H9 (cell line): ENCODE measurements at places on chromosomes 3 and 15. TPM values are rescaled to one million over a fixed set of nuclear protein-coding genes. Genes with fewer than 3 reads are reported as not detected.

DNA sequence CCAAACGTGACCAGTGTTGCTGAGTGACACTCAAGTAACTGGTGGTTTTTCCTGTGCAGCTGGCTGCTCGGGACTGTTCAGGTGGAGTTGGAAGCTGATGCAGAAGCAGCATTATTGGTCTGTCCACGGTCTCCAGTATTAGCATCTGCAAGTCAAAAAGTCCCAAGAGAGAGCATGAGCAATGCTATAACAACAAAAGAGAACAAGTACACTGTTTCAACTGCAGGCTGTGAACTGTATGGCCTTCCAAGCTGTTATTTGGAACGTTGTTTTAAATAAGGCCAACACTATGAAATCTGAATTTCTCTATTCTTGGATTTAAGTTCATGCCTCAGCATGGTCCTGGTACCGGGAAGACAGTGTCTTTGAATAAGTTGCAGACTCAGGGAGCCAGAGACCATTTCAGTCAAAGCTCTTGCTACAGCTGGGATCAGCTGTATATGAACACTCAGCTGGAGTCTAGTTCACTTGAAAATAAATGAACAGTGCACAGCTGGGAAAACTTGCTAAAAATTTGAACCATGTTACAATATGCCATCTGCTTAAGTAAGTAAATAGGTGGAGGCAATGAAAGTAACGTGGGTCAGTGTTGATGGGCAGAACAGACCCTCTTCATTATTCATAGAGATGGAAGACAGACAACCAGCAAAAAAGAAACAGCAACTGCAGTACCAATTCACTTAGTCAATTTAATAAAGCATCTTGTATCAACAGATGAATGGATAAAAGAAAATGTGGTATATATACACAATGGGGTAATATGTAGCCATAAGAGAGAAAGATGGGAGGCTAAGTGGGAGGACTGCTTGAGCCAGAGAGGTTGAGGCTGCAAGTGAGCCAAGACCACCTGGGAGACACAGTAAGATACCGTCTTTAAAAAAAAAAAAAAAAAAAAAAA, 45.1 kb downstream of the NR1I2 start:
- H3K36me3 ChIP-seq = peaks cover 5% of the 10 kb centered on the region; the same call in 2 of the 3 replicates
- H3K27ac ChIP-seq = no peak overlapping the region
- H3K4me1 ChIP-seq = peaks cover 9% of the 10 kb centered on the region
- no peak for DNase-seq

DNA sequence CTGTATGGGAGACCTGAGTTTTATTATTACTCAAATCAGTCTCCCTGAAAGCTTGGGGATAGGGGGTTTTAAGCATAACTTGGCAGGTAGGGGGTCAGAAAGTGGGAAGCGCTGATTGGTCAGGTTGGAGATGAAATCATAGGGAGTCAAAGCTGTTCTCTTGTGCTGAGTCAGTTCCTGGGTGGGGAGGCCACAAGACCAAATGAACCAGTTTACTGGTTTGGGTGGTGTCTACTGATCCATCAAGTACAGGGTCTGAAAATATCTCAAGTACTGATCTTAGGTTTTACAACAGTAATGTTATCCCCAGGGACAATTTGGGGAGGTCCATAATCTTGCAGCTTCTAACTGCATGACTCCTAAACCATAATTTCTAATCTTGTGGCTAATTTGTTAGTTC, 17.8 kb upstream of the IQCF6 start:
- H3K27ac ChIP-seq = no peak overlapping the region
- no peak for DNase-seq
- no peak overlapping the region for H3K4me3 ChIP-seq
- no peaks in the 10 kb centered on the region for H3K27me3 ChIP-seq

DNA sequence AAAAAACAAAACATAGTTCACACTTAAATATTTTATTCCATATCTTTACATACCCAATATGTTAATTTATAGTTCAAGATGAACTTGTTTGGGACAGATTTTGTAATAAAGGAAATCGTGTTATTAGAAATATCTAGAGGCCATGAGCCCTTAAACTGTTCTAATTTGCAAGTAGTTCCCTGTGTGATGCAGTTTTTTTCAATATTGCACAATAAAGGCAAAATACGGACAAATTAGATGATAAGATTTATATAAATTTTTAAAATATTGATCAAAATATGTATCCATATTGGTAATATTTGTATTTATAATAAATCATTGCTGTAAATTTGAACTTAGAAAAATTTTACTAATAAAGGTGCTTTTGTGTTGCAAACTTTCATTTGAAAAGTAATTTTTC, 23.8 kb downstream of the CTNNB1 start:
- H3K27ac ChIP-seq = no peak overlapping the region
- no peaks in the 10 kb centered on the region; the same call in 1 of the 2 replicates for H3K4me1 ChIP-seq
- H3K4me3 ChIP-seq = no peak overlapping the region
- no peak for DNase-seq
- H3K27me3 ChIP-seq = no peaks in the 10 kb centered on the region

TFRC gene
- 131 and 135 TPM in 2 replicates for total RNA-seq

GRCh38 chr3:141875893-141876380, 506 bp upstream of the ATP1B3 start:
- H3K27me3 ChIP-seq = no peaks in the 10 kb centered on the region
- H3K27ac ChIP-seq = no peak overlapping the region
- no peaks in the 10 kb centered on the region; the same call in 1 of the 2 replicates for H3K4me1 ChIP-seq
- peak; percentile 60 for DNase-seq
- H3K4me3 ChIP-seq = peak overlapping the region; percentile 92

GRCh38 chr3:159322322-159322939, 520.6 kb downstream of the MFSD1 start:
- H3K27me3 ChIP-seq = no peaks in the 10 kb centered on the region
- no peak overlapping the region for H3K27ac ChIP-seq
- no peaks in the 10 kb centered on the region for H3K4me1 ChIP-seq
- DNase-seq = peak; percentile 78

DNA sequence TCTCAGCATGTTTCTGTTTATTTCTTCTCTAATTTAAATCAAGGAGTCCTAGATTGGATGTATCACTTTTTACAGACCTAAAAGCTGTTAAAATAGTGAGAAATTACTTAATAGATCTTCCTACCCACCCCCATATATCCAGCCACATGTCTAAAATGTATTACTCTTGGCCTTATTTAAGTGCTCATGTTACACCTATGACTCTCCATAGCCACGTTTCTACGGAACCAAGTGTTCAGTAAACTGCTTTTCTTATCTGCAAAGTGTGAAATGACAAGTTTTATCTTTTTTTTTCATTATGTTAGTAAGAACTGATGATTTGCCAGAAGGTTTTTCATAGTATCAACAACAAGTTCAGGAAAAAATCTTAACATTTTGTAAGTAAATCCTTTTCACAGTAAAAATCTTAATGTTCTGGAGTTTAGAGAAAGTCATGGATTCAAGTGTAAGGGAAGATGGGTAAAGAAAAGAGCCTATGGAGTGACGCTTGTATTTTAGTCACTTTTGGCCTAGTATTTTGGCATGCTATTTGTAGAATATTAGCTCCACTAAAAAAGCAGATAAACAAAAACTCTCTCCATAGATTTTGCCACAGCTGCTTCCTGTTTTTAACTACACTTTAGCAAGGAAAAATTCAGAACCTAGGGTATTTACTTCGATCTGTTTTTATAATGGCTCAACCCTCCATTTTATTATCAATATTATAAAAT, 41.2 kb upstream of the IGSF10 start:
- H3K36me3 ChIP-seq = no peaks in the 10 kb centered on the region
- H3K27me3 ChIP-seq = no peaks in the 10 kb centered on the region
- H3K4me1 ChIP-seq = no peaks in the 10 kb centered on the region; the same call in 1 of the 2 replicates
- no peak overlapping the region for H3K4me3 ChIP-seq
- no peak overlapping the region for H3K27ac ChIP-seq
- DNase-seq = no peak

- no peaks in the 10 kb centered on the region for H3K27me3 ChIP-seq
- H3K4me3 ChIP-seq = peak overlapping the region; percentile 87
- DNase-seq = peak; percentile 37
- H3K4me1 ChIP-seq = no peaks in the 10 kb centered on the region
These were observed 835 bp upstream of the GMPPB start for GRCh38 chr3:49724586-49724985.

TMEM40 gene
- total RNA-seq = not detected in 2 replicates

- peaks cover 41% of the 10 kb centered on the region for H3K36me3 ChIP-seq
- no peak overlapping the region for H3K27ac ChIP-seq
- DNase-seq = no peak
- H3K27me3 ChIP-seq = no peaks in the 10 kb centered on the region
- H3K4me3 ChIP-seq = no peak overlapping the region
- H3K4me1 ChIP-seq = no peaks in the 10 kb centered on the region; the same call in 1 of the 2 replicates
These were observed 37.7 kb downstream of the PRKCI start for GRCh38 chr3:170259907-170260306.

MORC1 gene
- total RNA-seq = not detected in 2 replicates

DNA sequence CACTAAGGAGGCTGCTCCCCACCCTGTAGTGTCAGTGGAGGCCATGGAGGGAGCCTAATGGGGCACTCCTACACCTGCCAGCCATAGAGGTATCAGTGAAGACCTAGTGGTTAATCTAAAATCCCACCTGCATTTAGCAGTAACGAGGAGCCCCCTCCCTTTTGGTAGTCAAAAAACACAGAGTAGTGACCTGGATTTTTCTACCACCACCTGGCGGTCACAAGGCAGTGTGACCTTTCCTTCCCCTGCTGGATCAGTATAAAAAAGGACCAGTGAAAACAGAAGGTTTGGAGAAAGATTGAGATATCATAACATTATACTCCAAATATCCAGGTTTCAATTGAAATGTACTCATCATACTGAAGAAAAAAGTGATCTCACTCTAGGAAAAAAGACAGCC, 241.2 kb downstream of the PYDC2 start:
- no peak overlapping the region for H3K27ac ChIP-seq
- peaks cover 11% of the 10 kb centered on the region for H3K36me3 ChIP-seq
- no peak for DNase-seq

DNA sequence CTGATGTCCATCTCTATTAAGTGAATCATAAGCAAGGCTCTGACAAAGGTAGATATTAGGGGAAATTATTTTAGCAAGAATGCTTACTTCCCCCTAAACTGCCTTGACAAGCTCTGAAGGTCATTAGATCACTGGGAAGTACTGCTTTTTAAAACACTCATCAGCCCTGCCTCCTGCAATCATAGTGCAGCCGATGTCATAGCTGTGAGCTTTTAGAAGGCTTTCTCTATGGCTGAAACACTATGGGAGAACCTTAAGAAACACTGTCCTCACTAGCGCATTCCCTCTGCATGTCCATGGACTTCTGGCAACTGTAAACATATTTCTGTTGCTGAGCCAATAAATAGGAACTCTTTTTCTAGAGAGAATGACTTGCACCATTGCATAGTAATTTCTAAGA, 38.7 kb upstream of the PTPRG start:
- H3K4me1 ChIP-seq = peaks cover 4% of the 10 kb centered on the region; the same call in 1 of the 2 replicates
- H3K36me3 ChIP-seq = no peaks in the 10 kb centered on the region
- H3K27ac ChIP-seq = no peak overlapping the region
- H3K27me3 ChIP-seq = no peaks in the 10 kb centered on the region
- H3K4me3 ChIP-seq = no peak overlapping the region

GRCh38 chr3:124570232-124570631, 160.0 kb upstream of the UMPS start:
- no peaks in the 10 kb centered on the region for H3K36me3 ChIP-seq
- no peak for DNase-seq
- no peaks in the 10 kb centered on the region for H3K4me1 ChIP-seq
- no peak overlapping the region for H3K27ac ChIP-seq
- H3K4me3 ChIP-seq = no peak overlapping the region

DNA sequence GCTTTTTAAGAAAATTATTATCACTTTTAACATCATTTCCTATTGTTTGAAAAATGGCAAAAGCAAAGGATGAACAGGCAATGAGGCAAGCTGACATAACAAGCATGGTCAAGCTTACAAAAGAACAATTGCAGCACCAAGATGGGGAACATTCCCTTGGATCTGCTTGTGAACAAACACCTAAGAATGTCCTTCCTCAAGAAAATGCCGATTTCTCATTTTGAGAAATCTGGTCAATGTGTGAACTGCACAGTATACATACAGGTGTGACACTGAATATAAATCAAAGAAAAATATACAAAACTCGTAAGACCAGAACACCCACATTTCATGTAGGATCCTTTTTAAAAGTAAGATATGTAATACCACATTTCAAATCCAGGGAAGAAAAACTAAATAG, 58.9 kb downstream of the LRRFIP2 start:
- H3K4me3 ChIP-seq = no peak overlapping the region
- no peak for DNase-seq

STRIT1 gene
- total RNA-seq = 0.26 TPM in 1 of 2 replicates, not detected in the other

GRCh38 chr3:134423153-134423552, 48.9 kb upstream of the AMOTL2 start:
- H3K4me3 ChIP-seq = no peak overlapping the region
- H3K4me1 ChIP-seq = peaks cover 2% of the 10 kb centered on the region; the same call in 1 of the 2 replicates
- H3K36me3 ChIP-seq = no peaks in the 10 kb centered on the region
- DNase-seq = peak; percentile 61

DNA sequence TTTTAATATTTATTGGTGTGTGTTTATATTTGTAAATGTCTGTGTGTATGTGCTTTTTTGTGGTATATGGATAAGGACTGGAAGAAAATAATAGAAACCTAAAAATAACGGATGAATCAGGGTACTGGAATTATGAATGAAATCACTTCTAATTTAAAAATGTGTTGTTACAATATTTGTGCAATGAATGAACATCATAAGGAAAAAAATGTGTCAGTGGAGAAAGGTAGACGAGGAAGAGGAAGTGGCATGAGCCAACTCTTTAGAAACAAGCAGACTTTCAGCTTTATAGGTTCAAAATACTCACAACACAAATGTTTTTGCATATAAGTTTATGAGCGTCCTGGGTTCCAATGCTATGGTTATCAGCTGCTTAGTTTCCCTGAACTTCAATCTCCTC, 59.4 kb downstream of the SOX2 start:
- DNase-seq = no peak
- H3K4me3 ChIP-seq = no peak overlapping the region
- H3K27me3 ChIP-seq = no peaks in the 10 kb centered on the region
- no peaks in the 10 kb centered on the region for H3K4me1 ChIP-seq
- no peak overlapping the region for H3K27ac ChIP-seq

MYH15 gene
- total RNA-seq = 0.07 and 0.13 TPM in 2 replicates

DNA sequence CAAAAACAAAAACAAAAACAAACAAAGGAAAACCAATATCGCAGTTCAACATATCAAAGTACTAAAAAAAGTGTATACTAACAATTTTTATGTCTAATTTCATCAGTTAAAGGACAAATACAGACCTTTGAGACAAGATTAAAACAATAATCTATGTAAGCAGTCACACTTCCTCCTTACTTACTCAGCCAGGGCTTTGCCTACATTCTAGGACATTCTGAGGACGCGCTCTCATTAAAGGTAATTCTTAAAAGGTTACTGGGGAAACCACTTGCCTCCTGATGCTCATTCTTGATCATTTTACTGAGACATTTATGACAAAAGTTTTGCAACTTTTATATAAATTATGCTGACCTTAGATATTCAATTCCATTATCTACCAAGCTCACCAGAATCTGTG, 93.4 kb downstream of the CBLB start:
- H3K27ac ChIP-seq = no peak overlapping the region
- H3K4me3 ChIP-seq = no peak overlapping the region
- DNase-seq = no peak
- no peaks in the 10 kb centered on the region; the same call in 2 of the 3 replicates for H3K36me3 ChIP-seq
- no peaks in the 10 kb centered on the region for H3K27me3 ChIP-seq

DUOXA1 gene
- total RNA-seq = 1.2 and 1.3 TPM in 2 replicates
